Stimulated activated CD4-positive, alpha-beta T cell treated with anti-CD3 and anti-CD28 coated beads, Interleukin-1b, Interleukin-23, amount 100 ng/mL, for 24 hours (primary cell): ENCODE measurements at places on chromosomes 2 and 18.
A peak's percentile ranks its signal among the peaks of the same experiment; 100 is the strongest.

DNA sequence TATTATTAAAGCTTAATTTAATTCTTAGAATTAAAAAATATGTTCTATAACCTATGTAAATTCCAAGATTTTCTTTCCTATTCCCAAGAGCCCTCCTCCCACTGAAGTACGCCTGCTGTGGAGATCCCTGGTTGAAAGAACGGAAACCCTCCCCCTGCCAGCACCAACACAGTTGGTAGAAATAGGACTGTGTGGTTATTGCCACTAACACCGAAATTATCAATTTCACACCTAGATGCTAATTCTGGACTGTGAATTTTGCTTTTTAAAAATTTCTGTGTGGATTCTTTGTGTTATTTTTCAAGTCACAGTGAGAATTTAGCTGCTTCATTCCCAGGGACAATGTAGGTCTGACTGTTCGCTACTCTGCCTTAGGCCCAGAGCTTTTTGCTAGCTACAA, 305.8 kb upstream of the HNMT start:
- DNase-seq: no peak

GRCh38 chr18:56028514-56028913, 440.5 kb upstream of the TCF4 start:
- DNase-seq: no peak

DNA sequence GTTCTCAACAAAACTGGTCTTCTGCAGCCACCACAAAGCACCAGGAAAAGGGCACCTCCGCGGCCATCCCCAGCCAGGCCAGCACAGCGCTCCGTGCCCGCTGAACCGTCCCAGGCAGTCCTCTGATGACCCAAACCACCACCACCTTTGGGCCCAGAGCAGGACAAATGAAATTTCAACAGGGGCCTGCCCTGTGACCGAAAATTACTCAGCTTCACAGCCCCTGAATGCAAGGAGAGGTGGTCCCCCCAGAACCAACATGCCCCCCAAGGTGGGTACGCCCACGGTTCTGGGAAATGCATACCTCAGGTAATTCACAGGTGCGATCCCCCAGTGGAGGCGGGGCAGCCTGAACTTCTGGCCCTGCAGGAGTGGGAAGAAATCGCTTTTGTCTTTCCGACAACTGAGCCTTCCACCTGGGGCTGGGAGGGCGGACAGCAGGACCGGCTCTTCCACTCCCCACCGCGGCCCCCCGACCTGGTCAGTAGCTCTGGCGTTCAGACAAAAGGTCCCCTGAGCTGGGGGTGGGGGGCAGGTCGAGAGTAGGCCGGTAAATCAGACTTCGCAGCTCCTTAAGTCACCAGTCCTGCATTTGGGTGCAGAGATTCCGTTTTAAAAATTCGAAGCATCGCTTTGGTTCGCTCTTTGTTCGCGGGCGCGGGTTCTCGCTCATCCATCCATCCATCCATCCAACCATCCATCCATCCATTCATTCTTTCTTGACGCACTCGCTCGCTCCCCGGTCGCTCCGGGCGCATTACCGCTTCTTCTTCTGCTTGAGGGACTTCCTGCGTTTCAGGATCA, 1.4 kb downstream of the ARL4C start:
- DNase-seq: no peak

- DNase-seq: no peak
Observed at GRCh38 chr2:72689579-72690195, 136.1 kb downstream of the EXOC6B start.

GRCh38 chr2:73176881-73177644, 25.3 kb upstream of the NOTO start:
- peak; percentile 86 for DNase-seq

- DNase-seq: no peak
Observed at GRCh38 chr2:236865052-236865451, 220.6 kb upstream of the COPS8 start.

DNA sequence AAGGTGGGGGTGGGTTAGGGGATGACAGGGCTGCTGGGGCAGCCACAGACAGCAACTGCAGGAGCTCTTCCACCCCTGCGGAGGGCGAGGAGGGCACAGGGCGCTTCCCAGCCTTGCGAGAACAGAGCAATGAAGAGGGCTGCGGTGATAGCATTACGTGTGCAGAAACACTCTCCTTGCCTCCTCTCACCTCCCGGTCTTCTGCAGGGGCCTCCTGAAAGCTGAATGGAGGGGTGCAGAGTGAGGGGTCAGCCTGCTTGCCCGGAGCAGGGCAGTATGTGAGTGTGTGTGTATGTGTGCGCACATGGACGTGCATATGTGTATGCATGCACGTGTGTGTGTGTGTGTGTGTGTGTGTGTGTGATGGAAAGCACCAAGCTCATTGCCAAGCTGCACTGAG, 29.5 kb upstream of the IL1R2 start:
- no peak for DNase-seq

DNA sequence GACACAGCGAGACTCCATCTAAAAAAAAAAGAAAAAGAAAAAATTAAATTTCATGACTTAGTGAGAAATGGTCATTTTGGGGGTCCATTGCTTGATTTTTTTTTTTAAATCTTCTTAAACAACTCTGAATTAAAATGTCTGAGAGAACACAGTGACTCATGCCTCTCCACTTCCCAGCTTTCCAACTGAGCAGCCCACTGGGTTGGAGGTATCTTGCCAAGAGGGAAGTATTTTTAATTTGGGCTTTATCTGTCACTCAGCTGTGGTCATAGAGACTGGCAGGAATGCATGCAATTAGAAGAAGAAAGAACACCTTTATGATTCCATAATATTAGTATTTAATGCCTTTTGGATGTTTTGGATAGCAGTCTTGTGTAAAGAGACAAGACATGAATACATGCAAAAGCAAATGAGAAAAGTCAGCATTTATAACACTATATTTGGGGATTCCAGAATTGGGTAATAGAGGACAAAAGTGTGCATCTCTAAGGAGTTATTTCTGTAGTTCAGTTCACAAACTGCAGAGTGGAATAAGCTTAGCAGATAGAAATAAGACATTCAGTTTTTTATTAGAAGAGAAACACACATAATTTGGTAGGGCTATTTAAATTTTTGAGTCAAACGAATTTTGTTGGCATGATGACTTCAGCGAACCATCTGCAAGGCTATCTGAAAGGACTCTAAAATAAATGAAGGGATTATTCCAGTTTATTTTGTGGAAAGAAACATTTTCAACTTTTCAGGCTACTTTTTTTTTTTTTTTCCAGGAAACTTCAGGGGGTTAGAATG, 254.8 kb downstream of the TGIF1 start:
- DNase-seq: no peak

DNA sequence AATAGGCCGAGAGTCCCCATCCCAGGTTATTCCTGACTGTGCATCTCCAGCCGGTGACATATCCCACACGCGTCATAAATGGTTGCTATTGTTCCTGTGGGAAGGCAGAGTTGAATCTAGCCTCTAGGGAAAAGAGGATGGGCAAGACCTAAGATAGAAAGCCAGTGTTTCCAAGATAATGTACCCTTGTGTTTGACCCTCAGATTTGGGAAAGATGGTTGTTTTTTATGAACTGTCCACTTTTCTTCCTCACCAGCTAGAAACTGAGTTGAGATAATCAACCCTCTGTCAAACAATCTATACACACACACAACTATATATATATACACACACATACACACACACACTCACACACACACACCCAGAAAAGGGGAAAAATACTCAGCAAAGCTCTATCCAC, 131.0 kb downstream of the PRKCE start:
- DNase-seq: no peak

DNA sequence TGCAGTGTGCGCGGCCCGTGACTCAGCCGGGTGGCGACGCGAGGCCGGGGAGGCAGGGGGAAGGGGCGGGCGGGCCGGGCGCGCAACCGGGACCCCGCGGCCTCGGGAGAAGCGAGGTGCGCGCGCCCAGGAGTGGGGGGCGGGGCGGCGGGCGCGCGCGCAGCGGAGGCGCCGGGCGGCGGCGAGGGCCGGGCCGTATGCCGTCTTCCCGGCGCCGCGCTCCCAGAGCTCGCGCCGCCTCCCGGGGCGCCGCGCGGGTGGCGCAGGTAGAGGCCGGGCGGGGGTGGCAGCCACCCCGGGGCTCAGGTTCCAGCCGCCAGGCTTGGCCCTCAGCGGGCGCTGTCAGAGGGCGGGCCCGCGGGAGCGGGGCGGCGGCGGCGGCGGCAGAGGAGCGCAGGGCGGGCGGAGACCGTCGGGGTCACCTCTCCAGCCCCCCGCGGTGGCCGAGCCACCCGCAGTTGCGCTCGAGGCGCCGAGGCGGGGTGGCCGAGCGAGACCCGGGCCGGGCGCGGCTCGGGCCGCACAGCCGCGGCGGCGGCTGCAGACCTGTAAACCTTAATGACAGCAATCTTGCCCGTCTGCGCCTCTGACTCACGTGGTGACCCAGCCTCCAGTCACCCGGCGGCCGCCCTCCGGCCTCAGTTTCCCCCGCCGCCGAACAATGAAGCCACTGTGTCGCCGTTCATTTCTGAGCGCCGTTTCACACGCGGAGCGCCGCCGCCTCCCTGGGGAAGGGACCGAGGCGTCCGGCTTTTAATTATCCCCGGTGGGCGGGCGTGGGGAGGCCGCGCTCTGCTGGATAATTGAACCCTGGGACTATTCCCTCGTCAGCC, 25.3 kb upstream of the SMAD7 start:
- peak; percentile 50 for DNase-seq

DNA sequence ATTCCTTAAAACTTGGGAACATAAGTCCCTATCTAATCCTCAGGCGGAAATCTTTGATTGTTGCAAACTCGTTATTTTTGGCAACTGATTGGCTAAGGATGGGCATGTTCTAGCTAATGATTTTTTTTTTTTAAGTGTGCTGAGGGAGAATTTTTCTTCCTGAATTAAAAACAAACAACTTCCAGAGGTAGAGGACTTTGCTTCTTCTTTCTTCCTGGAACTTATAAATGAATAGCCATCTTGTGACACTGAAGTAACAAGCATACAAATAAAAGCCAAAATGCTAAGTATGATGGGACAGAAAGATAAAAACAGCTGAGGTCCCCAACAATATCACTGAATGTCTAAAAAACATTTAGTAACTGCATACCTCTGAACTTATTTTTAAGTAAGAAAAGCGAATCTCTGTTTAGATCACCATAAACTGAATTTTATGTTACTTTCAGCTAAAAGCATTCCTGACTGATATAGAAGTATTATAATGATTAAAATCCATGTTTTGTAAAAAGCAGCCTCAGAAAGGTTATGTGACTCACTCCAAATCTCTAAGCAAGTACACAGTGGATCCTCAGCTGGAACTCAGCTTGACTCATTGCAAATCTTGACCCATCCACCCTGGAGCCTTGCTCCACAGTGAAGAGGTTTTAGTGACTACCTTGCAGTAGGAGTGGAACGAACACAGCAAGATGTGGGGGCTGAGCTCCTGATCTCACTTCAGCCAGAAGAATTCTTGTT, 344.4 kb downstream of the CLIP4 start:
- no peak for DNase-seq

- no peak for DNase-seq
Observed at GRCh38 chr2:33412920-33413319, 63.5 kb upstream of the RASGRP3 start.

DNA sequence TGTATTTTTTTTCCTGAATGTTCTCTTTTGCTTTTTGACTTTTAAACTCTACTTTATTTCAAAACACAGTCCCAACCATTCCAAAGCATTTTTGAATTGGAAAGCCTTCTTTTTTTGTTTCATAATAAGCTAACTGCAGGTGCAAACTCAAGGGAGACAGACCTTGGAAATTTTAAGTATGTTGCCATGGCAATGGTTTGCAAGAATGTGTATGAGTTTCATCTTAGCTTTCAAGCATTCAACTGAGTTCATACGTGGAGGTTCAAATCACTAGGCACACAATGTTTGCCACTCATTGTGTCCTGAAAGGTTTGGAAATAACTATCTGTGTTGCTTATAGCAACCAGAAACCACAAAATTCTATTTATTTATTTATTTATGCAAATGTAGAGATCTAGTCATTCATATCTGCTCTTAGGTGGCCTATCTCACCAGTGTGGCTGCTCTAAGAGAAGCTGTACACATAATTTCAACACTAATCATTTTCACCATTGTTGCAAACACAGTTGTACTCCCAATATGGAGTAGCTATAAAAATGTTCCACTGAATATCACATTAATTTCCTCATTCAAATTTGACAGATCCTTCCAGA, 805.7 kb upstream of the FSHR start:
- no peak for DNase-seq

GRCh38 chr18:50619861-50620275, 60.0 kb downstream of the MAPK4 start:
- no peak for DNase-seq

- no peak for DNase-seq
Observed at GRCh38 chr18:29749704-29750103, 1292.8 kb downstream of the DSC3 start.

DNA sequence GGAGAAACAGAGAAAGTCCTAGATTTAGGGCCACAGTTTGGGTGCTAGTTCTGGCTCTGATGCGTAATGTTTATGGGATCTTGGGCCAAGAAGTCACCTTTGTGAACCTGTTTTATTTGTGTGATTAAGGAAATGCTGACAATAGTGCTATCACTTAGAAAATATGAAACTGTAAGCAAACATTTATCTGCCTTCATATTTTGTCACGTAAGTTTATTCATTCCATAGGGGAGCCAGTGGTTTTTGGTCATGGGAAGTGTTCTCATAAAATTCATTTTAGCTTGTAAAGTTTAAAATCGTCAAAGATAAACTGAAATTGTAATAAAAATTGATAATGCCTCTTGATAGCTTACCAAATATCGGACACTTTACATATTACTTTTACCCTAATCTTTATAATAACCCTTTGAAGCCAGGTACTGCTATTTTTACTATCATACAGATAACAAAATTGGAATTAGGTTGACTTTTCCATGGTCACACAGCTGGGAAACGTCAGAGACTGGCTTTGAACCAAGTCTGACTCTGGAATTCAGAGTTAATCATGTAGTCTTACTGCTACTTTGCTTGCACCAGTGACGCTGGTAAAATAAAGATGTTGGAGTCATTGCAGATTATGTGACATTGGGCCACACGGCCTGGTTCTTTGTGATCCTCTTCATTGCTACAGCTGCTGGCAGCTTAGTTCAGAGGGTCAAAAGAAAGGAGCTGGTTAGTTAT, 99.7 kb downstream of the ICA1L start:
- no peak for DNase-seq

- no peak for DNase-seq
Observed at GRCh38 chr2:44916291-44916690, 25.2 kb upstream of the SIX3 start.

DNA sequence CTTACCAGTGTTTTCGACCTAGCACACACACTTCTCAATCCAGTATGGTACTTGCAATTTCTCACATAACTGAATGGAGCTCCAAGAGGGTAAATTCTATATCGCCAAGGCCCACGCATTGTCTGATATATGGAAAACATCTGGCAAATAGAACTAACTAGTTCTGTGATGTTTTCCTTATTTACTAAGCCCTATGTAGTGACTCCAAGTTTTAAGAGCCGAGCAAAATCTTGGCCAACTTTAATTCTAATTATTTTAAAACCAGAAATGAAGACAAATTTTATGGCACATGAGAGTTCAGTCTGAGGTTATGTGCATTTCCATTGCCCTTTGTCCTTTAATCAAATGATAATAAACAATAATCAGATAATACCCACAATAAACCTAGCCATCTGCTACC, 1119.7 kb upstream of the CNTNAP5 start:
- no peak for DNase-seq
